ENCODE measurements at places on chromosomes 5 and 9.

DNA sequence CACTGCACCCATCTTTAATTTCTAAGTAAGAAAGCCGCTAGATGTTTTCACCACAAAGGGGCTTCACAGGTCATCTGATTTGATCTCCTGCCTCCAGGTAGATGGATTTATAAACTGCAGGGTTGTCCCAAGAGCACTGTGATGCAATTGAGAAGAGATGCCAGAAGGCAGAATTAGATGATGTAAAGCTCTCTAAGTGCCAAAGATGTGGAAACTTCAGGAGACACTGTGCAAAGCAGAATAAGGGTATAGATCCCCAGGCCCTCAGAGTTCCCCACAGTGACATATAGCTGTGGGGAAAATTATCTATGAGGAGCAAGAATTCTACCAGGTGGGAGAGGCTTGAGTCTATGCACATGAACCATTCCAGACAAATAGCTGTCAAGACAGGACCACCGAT, 90.5 kb downstream of the FSTL4 start:
- DNase-seq: no peak

DNA sequence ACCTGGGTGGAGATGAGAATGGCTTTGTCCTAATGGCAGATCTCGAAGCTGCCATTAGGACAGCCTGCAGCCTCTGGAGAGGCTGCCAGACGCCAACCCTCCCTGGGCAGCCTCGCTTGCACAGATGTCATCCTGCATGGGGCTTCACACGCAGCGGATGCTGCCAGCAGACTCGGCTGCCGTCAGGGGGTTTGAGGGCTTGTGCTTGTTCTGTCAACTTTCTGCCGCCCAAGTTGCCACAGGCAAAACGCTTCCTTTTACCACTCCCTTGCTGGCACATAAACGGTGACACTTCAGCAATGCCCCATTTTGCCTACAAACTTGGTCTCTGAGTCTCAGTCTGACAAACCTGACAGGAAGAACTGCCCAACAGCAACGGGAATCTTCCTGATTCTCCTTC, 24.7 kb downstream of the DAP start:
- DNase-seq: no peak

DNA sequence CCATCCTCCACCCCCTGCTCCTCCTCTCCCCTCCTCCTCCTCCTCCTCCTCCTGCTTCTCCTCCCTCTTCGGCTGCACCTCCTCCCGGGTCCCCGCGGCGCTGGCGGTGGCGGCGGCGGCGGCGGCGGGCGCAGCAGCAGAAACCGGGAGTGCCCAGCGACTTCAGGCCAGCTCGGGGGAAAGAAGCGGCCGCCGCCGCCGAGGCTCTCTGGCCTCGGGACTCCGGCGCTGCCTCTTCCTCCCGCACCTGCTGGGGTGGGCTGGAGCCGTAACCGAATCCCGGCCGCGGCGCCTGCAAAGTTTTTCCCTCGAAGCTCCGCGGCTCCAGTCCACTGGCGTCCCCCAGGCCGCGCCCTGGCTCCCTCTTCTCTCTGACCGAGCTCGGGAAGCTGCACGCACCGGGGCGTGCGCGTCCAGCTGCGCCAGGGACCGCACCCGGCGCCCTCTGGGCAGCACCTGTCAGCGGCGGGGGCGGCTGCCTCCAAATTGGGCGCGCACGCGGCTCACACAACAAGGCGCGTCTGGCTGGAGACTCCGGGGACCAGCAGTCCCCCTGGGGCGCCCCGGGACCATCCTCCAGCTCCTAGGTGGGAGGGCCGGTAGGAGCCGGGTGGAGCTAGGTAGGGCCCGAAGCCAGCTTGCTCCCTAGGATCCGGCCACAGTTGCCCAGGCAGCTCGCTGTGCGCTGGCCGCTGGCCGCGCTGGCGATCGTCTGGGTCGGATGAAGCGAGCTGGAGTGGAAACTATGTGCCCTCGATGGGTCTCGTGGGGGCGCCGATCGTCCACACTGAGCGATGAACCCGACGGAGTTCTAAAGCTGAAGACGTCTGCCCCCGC, at the start of gene MCTP1:
Gene MCTP1, minus strand, starts transcription at position 523 of the 837 bp plus-strand sequence.
- peak; percentile 53 for DNase-seq

DNA sequence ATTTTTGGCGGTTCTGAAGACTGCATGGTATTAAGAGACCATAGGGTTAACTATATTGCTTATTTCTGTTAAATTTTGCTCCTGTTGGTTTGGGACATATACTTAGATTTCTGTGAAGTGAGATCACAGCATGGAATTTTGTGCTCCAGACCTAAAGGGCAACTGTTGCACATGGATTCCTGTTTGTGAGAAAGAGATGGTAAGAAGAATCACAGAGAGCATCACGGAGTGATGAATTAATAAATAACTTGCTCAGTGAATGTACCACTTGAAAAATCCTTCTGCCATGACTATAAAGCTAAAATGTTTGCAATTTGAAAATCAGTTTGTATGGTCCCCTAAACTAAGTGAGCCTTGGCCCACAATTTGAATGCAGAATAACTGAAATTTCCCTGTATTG, 4.5 kb downstream of the PSAT1 start:
- no peak for DNase-seq

DNA sequence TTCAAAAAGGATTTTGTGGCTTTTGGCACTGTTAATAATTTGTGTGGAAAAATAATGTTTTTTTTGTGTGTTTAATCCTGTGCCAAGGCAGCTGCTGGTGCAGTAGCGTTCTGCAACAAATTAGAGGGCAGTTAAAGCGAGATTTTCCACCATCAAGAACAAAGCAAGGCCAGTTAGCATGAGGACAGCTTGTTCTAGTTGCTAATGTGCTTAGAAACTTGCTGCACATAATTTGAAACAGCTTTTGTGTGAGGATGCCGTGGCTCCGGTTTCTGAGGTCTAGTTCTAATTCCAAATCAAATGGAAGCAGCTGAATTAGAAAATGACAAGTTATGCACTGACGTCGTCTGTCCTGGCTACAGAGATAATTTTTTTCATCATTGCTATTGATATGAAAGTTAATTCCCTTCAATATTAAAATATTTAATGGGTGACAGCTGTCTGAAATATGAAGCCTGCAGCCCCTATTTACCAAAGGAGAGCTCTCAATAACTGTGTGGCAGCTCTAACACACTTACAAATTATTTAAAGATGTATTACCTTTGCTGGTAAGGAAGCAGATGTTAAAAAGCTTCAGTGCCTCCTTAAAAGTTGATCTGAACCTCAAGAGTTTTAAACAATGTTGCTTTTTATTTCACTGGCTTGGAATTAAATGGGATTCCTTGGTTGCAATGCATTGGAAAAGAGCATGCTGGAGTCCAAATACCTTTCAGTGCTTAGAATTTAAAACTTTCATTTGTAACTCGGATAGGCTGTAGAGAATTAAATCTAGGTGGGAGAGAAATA, 128.6 kb downstream of the SPATA31D1 start:
- no peak for DNase-seq
